Iris pigment epithelial cell (primary cell): ENCODE measurements at places on chromosomes 7 and 10.
A peak's percentile ranks its signal among the peaks of the same experiment; 100 is the strongest.

GRCh38 chr10:3942937-3943489 lies 158.0 kb upstream of the KLF6 start:
- no peak for DNase-seq

GRCh38 chr10:50431791-50432190 lies 180.5 kb upstream of the ASAH2 start:
- peak; percentile 54 for DNase-seq

GRCh38 chr7:45974540-45975360 lies 53.7 kb upstream of the IGFBP3 start:
- DNase-seq = no peak

GRCh38 chr7:92043098-92043497 lies 91.2 kb downstream of the CYP51A1 start:
- no peak for DNase-seq

- peak; percentile 25 for DNase-seq
Measured at GRCh38 chr7:774161-775109, 47.4 kb upstream of the PRKAR1B start.

GRCh38 chr7:3143869-3144775 lies 100.5 kb upstream of the CARD11 start:
- no peak for DNase-seq

GRCh38 chr7:131431289-131431688 lies 103.6 kb downstream of the MKLN1 start:
- peak; percentile 56 for DNase-seq

- no peak for DNase-seq
Measured at GRCh38 chr7:140230516-140230860, 53.7 kb upstream of the KDM7A start.

GRCh38 chr10:111117528-111118277 lies 40.9 kb downstream of the ADRA2A start:
- DNase-seq = no peak

DNA sequence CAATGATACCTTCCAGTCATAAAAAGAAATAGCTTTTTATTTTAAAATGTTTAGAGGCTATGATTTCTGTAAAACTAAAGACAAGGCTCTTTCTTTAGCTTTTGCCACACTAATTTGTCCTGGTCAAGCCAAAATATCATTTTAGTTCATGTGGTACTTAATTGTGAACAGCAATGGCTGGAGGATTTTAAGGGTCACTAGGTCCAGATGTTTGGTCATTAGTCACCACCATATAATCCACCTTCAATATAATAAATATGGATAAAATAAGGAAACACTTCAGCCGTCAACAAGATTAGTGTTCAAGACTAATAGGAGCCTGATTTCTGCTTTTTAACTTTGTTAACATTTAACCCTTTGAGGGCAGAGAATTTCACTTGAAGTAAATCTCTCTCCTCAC lies 50.0 kb upstream of the HGF start:
- DNase-seq = peak; percentile 31

DNA sequence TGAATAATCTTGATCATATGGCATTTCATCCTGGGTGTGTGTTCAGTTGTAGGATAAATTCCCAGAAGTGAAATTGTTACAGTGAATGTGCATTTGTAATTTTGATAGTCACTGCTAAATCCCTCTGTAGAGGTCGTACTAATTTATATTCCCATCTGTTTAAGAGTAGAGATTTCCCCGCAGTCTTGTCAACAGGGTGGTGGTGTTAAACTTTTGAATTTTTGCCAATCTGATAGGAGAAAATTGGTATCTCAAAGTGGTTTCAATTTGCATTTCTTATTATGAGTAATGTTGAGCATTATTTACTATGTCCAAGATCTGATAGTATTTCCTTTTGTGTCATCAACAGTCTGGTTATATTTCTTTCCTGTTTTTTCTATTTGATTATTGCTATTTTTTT lies 101.7 kb downstream of the AUTS2 start:
- DNase-seq = no peak

GRCh38 chr10:43427166-43427825 lies 9.6 kb upstream of the ZNF487 start:
- DNase-seq = no peak

DNA sequence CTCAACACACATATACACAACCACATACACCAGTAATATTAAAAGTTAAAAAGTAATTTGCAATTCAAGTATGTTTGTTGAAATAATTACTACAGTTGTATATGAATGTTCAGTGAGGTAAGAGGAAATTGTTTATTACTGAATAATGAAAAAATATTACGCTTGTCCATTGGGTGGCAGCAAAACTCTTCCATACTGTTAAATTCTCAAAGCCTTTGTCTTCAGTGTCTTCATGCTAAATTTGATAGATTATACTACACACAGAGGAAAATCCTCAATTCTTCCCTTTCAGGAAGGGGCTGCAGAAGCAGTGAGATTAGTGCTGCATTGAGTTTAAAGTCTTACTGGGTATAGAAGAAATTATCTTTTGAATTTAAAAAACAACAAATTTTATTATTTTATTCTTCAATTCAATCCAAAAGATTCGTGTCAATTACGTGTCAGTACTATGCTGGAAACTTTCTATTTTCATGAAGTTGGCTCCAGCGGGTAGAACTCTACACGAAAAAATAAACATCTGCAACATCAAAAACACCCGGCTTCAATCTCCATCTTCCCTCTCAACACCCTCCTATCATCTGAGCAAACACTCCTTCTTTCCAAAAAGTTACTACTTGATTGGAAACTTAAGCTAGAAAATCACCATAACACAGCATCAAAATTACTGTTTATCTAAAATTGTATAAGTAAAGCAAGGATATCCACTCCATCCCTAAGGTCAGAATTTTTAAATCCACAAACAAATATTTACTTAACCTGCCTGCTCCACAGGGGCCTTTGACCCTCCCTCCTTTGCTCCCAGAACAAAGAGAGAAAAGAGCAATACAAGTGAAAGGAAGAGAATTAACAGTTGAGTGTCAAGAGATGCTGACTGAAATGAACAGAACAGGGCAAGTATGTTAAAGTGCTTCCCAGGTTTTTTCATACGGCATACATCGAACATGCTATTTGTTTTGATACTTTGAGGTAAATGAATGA lies 37.0 kb upstream of the TES start:
- DNase-seq = peak; percentile 70

- no peak for DNase-seq
Measured at GRCh38 chr7:118369987-118370386, 145.5 kb downstream of the ANKRD7 start.

DNA sequence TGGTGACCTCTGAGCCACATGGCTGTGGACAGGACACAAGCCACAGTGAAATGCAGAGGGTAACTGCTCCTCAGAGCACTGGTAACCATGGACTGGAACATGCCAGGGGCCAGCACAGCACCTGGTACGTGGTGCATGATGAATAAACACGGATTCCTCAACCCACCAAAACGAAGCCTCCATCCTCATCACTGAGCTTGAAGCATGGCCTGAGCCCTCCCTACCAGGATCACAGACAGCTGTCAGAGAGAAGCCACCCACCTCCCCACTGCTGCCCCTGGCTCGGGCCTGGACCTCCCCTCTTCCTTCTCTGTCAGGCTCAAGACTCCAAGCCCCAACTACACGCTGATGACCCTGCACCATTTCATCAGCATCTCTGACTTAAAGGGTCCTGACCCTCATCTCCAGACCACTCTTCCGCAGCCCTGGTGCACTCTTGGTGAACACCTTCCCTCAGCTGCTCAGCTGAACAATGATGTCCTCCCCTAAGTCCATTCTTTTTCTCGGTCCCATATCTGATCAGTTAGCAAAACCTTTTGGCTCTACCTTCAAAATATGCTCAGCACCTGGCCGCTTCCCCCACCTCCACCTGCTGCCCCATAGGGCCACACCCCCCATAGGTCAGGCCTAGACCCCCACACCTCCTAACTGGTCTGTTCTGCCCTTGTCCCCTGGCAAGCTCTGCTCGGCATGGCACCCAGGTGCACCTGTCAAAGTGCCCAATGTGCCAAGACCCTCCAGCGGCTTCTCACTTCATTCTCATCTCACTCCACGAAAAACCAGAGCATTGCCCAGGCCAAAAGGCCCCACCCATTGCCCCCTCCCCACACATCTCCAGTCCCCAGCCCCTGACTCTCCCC lies 141.1 kb downstream of the MAPK8 start:
- no peak for DNase-seq

DNA sequence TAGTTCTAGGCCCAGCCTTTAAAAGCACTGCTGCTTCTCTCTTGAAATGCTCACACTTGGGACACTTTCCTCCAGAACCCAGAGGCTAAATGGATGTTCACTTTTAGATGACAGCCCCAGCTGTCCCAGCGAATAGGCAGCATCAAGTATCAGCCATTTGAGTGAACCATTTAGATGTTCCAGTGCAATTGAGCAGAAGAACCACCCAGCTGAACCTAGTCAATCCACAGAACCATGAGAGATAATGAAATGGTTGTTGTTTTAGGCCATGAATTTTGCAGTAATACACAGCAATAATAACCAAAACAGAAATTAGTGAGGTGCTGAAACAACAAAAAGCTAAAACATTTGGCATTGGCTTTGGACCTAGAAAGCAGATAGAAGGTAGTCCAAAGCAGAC lies 273.9 kb downstream of the ETV1 start:
- no peak for DNase-seq

GRCh38 chr7:31267486-31267885 lies 73.0 kb downstream of the NEUROD6 start:
- DNase-seq = no peak

DNA sequence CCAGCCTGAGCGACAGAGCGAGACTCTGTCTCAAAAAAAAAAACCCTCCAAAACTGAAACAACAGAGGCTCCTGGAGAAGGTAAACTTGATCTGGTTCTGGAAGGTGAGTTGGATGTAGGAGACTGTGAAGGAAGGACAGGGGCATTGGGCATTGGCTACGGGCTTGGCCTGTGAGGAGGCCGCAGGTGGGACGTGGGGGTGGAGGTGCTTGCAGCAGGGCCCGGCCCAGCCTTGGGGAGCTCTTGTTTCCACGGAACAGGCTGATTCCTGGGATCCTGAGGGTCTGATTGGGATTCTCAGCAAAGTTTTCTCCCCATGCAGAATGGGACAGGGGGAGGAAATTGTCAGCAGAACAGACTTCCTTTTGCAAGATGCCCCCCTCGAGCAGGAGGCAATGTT lies 30.6 kb downstream of the IL15RA start:
- no peak for DNase-seq

- peak; percentile 99 for DNase-seq
Measured at GRCh38 chr7:92904244-92905131, 68.1 kb upstream of the CDK6 start.

- no peak for DNase-seq
Measured at GRCh38 chr7:47497367-47498096, 84.4 kb downstream of the TNS3 start.

- peak; percentile 0 for DNase-seq
Measured at GRCh38 chr10:129416956-129417765, 49.9 kb upstream of the MGMT start.

- no peak for DNase-seq
Measured at GRCh38 chr7:49580000-49580399, 193.4 kb upstream of the VWC2 start.

- DNase-seq = no peak
Measured at GRCh38 chr7:42456756-42457276, 219.8 kb upstream of the GLI3 start.

DNA sequence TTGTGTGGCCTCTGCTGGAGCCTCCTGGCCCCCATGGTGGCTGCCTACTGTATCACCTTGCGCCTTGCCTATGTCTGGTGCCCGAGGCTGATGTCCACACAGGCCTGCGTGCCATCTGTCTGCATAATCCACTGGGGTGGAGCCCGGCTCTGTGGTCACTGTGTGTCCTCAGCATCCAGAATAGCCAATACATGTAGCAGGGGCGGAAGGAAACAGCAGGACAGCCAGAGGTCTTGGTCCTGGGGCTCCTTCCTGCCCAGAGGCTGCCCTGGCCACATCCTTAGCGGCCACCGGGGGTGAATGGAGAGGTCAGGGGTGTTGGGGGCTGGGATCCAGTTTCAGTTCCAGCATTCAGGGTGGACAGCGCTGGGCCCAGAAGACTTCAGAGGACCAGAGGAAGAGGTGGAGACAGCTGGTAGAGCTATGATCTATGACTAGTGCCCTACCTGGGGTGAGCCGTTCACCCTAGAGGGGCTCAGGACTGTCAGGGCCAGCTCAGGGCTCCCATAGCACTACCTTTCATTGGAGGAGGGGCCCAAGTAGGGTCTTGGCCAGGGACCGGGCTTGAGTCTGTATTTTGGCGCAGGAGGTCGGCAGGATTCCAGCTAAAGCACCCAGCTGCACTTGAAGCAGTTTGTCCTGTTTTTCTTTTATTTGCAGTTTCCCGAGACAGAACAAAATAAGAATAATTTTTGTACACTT lies 15.9 kb downstream of the YKT6 start:
- no peak for DNase-seq

GRCh38 chr10:93272884-93273675 lies 199.4 kb downstream of the CYP26A1 start:
- DNase-seq = no peak

- DNase-seq = no peak
Measured at GRCh38 chr10:50438049-50438936, 185.5 kb downstream of the SGMS1 start.

GRCh38 chr10:14926722-14927416 lies 27.0 kb downstream of the DCLRE1C start:
- no peak for DNase-seq

DNA sequence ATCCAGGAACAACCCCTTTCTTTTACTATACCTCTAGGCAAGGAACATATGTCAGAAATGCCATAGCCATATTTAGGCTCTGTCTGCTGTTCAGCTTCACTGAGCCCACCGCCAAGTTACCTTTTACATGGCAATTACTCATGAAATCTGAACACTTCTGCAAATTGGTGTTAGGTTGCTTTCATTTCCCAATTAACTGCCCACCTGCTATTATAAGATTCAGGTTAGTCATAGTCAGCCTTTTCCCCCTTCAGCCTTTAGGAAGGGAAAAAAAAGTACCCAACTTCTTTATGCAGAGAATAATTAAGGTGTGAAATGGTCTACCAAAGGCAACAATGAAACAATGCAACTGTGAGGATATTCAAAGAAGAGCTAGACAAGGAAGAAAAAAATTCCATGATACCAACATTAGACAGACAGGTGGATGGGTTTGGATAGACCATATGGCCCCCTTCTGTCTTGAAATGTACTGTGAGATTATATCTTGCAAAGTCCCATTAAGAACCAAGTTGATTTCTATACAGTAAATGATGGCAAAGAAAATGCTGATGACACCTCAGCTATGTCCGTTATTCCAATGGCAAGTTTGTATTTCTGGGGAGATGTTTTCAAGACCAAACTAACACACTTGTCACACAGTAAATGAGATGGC lies 442.1 kb upstream of the NRP1 start:
- DNase-seq = no peak

- no peak for DNase-seq
Measured at GRCh38 chr7:81394029-81394428, 375.8 kb downstream of the HGF start.

DNA sequence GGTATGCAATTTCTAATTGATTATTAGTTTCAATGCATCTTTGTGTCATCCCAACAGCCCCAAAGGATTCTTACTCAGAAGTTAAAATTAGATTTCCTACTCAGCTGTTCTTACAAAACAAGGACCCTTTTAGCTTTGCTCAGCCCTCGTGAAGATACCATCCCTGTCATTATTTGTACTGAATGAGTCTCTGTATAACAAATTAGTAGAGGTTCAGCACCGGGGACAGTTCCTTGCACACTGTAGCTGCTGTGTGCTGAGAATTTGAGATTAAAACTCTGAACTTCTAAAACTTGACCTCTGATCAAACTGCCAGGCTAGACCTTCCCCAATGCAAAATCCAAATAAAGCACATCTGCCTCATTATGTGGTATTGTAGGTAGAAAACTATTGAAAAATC lies 299.1 kb downstream of the LHFPL3 start:
- DNase-seq = peak; percentile 31
